ENCODE measurements at places on chromosomes 3 and 15. TPM values are rescaled to one million over a fixed set of nuclear protein-coding genes. Genes with fewer than 3 reads are reported as not detected.
A peak's percentile ranks its signal among the peaks of the same experiment; 100 is the strongest.

NTRK3 gene
- not detected for total RNA-seq

GOLGA6L10 gene
- 0.88 TPM for total RNA-seq

- no peak for DNase-seq
Measured at GRCh38 chr3:72047221-72047871, 262.4 kb upstream of the PROK2 start.

DNA sequence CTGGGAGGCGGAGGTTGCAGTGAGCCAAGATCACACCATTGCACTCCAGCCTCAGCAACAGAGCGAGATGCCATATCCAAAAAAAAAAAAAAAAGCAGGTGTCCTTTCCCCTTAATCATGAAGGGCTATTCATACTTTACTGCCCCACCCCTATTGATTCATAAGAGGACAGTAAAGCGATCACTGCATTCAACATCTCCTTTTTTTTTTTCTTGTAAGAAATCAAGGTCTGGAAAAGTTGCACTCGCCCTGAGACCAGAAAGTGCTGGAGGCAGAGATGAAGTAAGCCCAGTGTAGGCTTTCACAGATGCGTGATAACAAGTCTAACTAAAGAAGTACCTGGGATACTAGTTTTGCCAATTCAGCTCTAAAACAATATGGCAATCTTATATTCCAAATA, 24.2 kb downstream of the B3GNT5 start:
- DNase-seq, result no peak

GRCh38 chr3:170338690-170339340, 18.7 kb upstream of the SKIL start:
- no peak for DNase-seq

DNA sequence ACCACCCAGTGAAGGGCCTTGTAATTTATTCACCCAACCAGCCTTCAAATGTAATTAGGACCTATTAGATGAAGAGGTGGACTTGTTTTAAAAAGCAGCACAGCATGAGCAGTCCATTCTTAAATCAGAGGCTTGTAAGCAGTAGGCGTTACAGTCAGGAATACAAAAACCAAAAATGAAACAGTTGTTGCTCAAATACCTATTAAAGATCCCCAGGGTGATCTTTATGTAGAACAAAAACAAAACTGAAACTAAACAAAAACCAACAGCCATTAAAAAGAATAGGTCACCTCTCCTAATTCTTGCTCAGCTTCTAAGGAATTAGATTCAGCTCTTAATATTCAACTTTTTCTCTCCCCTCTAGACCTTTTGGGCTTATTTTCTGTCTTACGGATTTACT, 104.9 kb upstream of the ST8SIA2 start:
- no peak for DNase-seq

DNA sequence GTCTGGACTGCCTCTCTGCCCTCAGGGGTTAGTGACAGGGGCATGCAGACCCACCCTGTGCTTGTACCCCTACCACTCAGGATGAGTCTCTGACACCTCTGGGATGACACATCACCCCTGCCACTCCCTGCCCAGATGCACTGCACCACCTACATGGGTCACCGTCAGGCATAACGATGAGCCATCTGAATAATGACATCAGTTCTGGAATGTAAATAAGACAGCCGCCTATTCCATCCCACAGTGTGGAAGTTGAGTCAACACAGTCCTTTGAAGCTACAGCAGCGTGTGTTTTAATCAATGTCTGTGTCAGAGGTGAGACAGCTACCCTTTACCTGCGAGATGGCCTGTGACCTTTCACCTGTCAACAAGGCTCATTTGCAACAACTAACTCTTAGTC, 268.7 kb upstream of the ARRDC4 start:
- DNase-seq, result no peak

DNA sequence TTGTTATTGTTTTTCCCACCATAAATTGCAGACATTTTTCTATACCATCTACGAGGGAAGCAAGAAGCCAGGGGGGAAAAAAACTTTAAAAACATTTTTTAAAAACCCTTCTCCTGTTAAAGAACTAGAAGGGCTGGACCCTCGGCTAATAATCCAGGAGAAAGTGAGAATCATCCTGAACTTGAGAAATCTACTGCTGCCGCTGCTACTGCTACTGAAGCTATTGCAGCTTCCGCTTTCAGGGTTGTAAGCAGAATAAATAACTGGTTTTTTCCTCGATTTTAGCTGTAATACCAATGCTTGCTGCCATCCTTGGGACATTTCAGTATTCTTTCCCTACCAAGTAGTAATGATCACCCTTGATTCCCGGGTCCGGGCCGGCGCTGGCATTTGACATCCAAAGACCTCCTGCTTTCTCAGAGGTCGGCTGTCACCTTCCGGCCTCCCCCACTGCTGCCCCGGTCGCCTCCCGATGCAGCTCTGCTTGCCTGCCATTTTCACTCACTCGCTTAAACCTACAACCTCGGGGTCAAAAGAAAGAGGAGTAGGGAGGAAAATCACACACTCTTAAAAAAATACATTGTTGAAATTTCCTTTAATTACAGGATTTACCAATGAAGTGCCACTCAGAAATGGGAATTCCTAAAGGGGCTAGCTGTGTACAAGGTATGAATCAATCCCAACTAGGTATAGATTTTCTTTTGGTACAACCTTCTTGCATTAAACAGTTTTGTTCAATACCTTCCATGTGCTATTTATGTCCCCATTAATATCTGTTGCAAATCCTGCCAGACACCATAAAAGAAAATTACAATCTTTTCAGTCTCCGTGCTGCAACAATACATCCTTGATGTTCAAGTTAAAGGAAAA, 674 bp upstream of the MECOM start:
- peak; percentile 66 for DNase-seq

DNA sequence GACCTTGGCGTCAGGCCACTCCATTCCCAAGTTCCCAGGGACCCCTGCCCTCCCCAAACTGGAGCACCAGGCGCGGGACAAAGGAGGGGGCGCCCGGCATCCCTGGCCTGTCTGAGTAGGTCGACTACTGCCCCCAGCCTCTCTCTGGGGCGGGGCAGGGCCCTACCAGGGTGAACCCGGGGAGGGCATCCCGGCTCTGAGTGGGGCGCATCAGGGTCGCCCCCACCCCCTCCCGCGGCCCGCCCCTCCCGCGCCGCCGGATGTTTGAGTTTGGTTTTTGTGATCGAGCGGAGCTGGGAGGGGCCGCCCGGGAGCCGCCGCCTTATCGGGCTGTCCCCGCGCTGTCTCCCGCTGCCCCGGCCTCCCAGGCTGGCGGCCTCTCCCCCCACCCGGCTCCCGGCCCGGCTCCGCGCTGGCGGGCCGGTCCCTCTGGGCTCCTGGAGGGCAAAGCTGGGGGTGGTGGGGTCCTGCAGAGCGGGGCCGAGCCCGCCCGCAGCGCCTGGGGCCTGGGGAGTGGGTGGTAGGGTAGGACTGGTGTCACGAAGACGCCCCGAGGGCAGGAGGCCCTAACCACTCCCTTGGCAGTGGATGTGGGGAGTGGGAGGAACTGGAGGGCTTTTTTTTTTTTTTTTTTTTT, 47.2 kb upstream of the SMAD6 start:
- peak; percentile 18 for DNase-seq

- no peak for DNase-seq
Measured at GRCh38 chr15:79682285-79682684, 214.5 kb downstream of the MTHFS start.

GRCh38 chr3:188752850-188753249, 418.9 kb upstream of the TPRG1 start:
- no peak for DNase-seq

DNA sequence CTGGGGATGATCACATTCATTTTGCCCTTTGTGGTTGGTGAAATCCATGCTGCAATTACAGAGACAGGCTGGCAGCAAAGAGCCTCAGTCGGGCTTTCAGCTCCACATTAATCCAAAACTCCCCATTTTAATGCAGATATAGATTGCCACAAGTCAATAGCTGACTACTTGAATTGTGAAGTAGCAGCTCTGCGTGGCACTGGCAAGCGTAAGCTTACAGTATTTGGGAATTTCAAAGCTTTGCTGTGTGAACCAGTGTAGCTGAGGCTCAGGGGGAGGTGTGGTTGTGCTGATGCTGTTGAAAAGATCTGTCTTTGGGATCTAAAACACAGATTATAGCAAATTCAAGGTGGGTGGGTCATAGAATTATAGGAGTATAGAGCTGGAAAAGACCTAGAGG, 290.3 kb upstream of the ONECUT1 start:
- DNase-seq, result no peak

GRCh38 chr3:149509526-149509925, 35.0 kb downstream of the TM4SF4 start:
- DNase-seq, result no peak

GRCh38 chr3:167743799-167744198, 8.3 kb downstream of the SERPINI1 start:
- no peak for DNase-seq

Measured in Calu3 (cell line).